Activated CD4-positive, CD25-positive, alpha-beta regulatory T cell treated with anti-CD3 and anti-CD28 coated beads, Interleukin-2, amount 50 U/mL, for 24 hours (primary cell): ENCODE measurements at places on chromosomes 16 and 17.
A peak's percentile ranks its signal among the peaks of the same experiment; 100 is the strongest.

DNA sequence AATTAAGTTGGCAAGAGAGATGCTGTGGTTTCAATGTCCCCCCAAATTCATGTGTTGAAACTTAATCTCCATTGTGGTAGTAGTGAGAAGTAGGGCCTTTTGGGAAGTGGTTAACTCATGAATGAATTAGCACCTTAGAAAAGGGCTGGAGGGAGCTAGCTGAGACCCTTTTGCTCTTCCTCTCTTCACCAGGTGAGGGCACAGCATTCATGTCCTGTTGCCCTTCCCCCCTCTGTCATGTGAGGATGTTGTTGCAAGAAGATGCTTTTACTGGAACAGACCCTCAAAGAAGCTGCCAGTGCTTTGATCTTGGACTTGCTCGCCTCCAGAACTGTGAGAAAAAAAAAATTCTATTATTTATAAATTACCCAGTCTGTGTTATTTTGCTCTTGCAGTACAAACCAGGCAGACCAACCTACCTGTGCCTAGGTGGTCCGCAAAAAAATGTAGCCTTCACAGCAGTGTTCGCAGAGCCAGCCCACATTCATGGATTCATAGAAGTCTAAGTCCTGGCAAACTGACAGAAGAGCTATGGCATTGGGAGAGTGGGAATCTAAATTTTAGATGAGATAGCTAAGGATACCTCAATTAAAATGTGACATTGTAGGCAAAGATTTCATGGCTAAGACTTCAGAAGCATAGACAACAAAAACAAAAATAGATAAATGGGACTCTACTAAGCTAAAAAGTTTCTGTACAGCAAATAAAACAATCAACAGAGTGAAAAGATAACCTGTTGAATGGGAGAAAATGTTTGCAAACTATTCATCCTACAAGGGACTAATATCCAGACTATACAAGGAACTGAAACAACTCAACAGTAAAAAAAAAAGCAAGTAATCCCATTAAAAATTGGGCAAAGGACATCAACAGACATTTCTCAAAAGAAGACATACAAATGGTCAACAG is 32.0 kb upstream of the ABCA5 start:
- ATAC-seq, result no peak

DNA sequence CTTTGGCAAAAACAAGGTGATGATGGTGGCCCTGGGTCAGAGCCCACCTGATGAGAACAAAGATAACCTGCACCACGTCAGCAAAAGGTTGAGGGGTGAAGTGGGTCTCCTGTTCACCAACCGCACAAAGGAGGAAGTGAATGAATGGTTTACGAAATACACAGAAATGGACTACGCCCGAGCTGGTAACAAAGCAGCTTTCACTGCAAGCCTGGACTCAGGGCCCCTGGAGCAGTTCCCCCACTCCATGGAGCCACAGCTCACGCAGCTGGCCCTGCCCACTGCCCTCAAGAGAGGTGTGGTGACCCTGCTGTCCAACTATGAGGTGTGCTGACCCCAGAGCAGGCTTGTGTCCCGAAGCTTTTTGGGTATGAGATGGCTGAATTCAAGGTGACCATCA is 29.7 kb upstream of the DLX4 start:
- no peak for ATAC-seq

DNA sequence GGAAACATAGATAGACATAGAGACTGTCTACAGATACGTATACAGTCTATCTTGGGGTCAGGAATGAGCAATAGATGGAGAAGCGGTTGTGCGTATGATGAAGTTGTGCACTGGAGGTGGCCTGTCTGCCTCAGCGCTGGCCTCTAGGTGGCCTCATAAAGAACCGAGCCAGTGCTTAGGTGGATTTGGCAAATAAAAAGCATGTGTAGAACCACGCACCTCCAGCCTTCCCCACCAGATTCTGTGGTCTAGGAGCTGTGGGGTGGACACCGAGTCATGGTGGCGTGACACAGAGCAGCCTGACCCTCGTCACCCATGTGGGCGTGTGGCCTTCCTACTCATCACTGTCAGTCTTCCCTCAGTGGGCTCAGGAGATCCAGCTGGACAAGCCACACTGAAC is 34.0 kb downstream of the PGS1 start:
- ATAC-seq, result peak; percentile 27

DNA sequence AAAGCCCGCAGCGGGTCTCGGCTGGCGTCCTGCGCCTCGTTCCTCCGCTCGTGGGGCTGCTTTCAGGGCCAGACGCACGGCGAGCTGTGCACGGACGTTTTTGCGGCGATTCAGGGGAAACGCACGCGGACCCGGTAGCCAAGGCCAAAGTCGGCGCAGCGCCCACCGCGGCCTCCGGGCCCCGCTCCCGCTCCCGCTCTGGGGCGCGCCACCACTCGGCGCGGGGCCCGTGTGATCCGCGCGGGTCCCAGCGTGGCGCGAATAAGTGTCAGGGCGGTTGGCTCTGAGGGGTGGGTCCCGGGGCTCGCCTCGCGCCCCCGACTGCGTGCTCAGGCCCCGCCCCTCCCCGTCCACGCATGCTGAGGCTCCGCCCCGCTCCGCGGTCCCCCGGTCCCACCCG is 694 bp upstream of the TBCD start:
- peak; percentile 57 for ATAC-seq

GRCh38 chr17:57001541-57001940 is 23.6 kb downstream of the SCPEP1 start:
- ATAC-seq, result no peak

GRCh38 chr16:89586853-89587252 is 11.3 kb downstream of the CPNE7 start:
- no peak for ATAC-seq

- no peak for ATAC-seq
Observed at GRCh38 chr16:2206780-2207433, 1.7 kb downstream of the MLST8 start.

- ATAC-seq, result peak; percentile 81
Observed at GRCh38 chr17:45172541-45173286, 11.0 kb downstream of the HEXIM2 start.
